ENCODE measurements at places on chromosomes 4 and X. TPM values are rescaled to one million over a fixed set of nuclear protein-coding genes. Genes with fewer than 3 reads are reported as not detected.

GRCh38 chrX:80181079-80181478 lies 166.5 kb downstream of the TBX22 start:
- H3K27me3 ChIP-seq, result no peaks in the 10 kb centered on the region

- H3K4me1 ChIP-seq, result no peaks in the 10 kb centered on the region
- DNase-seq, result no peak
- H3K36me3 ChIP-seq, result no peaks in the 10 kb centered on the region
- no peak overlapping the region for H3K27ac ChIP-seq
These were observed 227.7 kb downstream of the BCOR start for GRCh38 chrX:39869846-39870601.

DCHS2 gene
- total RNA-seq, result 0.15 TPM

GRCh38 chr4:98564852-98565251 lies 93.6 kb downstream of the TSPAN5 start:
- H3K27ac ChIP-seq, result no peak overlapping the region
- no peaks in the 10 kb centered on the region for H3K4me1 ChIP-seq
- no peaks in the 10 kb centered on the region for H3K27me3 ChIP-seq
- no peak overlapping the region for H3K4me3 ChIP-seq
- no peaks in the 10 kb centered on the region for H3K36me3 ChIP-seq

- no peaks in the 10 kb centered on the region for H3K27me3 ChIP-seq
- H3K27ac ChIP-seq, result no peak overlapping the region
- DNase-seq, result no peak
- H3K36me3 ChIP-seq, result no peaks in the 10 kb centered on the region
- H3K4me1 ChIP-seq, result no peaks in the 10 kb centered on the region
- H3K4me3 ChIP-seq, result no peak overlapping the region
These were observed 191.1 kb upstream of the ANXA3 start for GRCh38 chr4:78360466-78360865.

DNA sequence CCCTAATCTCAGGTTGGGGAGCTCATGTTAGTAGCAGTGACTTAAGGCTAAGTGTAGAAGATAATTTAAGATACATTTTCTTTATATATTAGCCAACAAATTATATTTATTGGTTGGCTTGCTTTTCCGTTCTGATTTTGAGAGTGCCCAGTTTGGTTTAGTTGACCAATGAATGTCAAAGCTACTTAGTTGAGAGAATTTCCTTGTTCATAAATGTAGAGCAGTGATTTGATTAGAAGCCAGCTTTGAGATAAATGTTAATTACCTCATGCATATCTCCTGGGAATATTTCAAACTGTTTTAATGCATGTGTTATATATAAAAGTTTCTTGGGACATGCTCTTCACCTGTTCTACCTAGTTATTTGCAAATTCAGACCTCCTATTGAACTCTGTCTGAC lies 44.3 kb downstream of the SPATA18 start:
- H3K36me3 ChIP-seq, result no peaks in the 10 kb centered on the region
- DNase-seq, result no peak
- no peak overlapping the region for H3K4me3 ChIP-seq
- H3K27me3 ChIP-seq, result no peaks in the 10 kb centered on the region

GRCh38 chr4:126838941-126839679 lies 793.6 kb upstream of the INTU start:
- no peak overlapping the region for H3K27ac ChIP-seq
- H3K36me3 ChIP-seq, result no peaks in the 10 kb centered on the region
- no peak overlapping the region for H3K4me3 ChIP-seq
- no peak for DNase-seq
- no peaks in the 10 kb centered on the region for H3K4me1 ChIP-seq
- no peaks in the 10 kb centered on the region for H3K27me3 ChIP-seq

- no peaks in the 10 kb centered on the region for H3K27me3 ChIP-seq
- H3K4me3 ChIP-seq, result no peak overlapping the region
- no peak for DNase-seq
- H3K4me1 ChIP-seq, result peaks cover 11% of the 10 kb centered on the region
- H3K36me3 ChIP-seq, result no peaks in the 10 kb centered on the region
- H3K27ac ChIP-seq, result no peak overlapping the region
These were observed 23.7 kb upstream of the CLDN34 start for GRCh38 chrX:9943420-9943819.

RNF113A gene
- total RNA-seq, result 24.2 TPM

DNA sequence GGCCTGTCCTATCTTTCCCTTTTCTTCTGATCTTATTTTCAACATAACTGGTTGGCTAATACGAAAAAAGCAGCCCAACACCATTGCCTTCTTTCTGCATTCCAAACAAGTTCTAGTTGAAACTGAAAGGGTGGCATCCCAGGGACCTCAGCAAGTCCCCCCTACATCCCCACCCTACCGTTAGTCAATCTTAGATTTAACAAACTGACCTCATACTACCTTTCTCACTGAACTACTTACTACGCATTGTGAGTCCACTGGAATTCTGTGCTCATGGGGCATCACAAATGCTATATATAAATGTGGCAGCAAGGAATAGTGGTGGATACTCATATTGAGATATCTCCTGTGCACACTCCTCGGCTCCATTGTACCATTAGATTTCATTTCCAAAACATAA lies 33.1 kb upstream of the FGF5 start:
- no peaks in the 10 kb centered on the region for H3K36me3 ChIP-seq
- H3K27me3 ChIP-seq, result no peaks in the 10 kb centered on the region
- H3K4me1 ChIP-seq, result no peaks in the 10 kb centered on the region
- no peak overlapping the region for H3K4me3 ChIP-seq
- DNase-seq, result no peak

JADE3 gene
- 10.9 TPM for total RNA-seq

- H3K27me3 ChIP-seq, result no peaks in the 10 kb centered on the region
- peak; percentile 59 for DNase-seq
- H3K36me3 ChIP-seq, result no peaks in the 10 kb centered on the region
- H3K27ac ChIP-seq, result no peak overlapping the region
- peak overlapping the region; percentile 61 for H3K4me3 ChIP-seq
- H3K4me1 ChIP-seq, result peaks cover 6% of the 10 kb centered on the region
These were observed 20.5 kb downstream of the TRIM61 start for GRCh38 chr4:164956766-164957643.

DNA sequence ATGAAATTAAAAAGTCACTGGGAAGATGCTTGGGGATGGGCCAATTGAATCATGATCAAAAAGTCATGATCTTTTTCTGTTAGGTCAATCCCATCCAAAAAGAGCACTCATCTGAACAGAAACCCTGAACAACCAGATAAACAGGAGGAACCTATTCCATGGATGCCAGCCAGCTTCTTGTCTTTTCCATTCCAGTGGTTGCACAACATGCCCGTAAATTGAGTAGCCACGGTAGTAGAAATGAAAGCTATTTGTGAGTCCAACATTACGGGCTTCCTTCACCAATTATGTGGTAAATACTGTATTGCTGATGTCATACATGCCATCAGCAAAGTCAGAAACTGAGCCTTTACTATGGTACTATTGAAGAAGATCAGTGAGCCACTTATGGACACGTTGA lies 982.4 kb upstream of the HS3ST1 start:
- no peaks in the 10 kb centered on the region for H3K27me3 ChIP-seq
- DNase-seq, result no peak
- no peaks in the 10 kb centered on the region for H3K36me3 ChIP-seq
- no peak overlapping the region for H3K27ac ChIP-seq
- no peaks in the 10 kb centered on the region for H3K4me1 ChIP-seq

GRCh38 chr4:129561886-129562671 lies 466.1 kb downstream of the C4orf33 start:
- no peaks in the 10 kb centered on the region for H3K4me1 ChIP-seq
- no peaks in the 10 kb centered on the region for H3K27me3 ChIP-seq
- H3K36me3 ChIP-seq, result no peaks in the 10 kb centered on the region
- no peak overlapping the region for H3K4me3 ChIP-seq

DNA sequence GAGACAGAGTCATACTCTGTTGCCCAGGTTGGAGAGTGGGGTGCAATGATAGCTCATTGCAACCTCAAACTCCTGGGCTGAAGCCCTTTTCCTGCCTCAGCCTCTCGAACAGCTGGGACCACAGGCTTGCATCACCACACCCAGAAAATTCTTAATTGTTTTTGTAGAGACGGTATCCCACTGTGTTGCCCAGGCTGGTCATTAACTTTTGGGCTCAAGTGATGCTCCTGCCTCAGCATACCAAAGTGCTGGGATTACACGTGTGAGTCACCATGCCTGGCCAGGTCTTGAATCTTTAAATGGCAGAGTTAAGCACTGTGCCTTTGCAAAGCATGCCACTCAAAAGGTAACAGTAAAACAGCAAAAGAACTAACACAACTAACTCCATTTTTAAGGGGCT lies 28.6 kb upstream of the BBS12 start:
- no peaks in the 10 kb centered on the region for H3K36me3 ChIP-seq
- no peaks in the 10 kb centered on the region for H3K4me1 ChIP-seq
- no peak overlapping the region for H3K27ac ChIP-seq
- no peaks in the 10 kb centered on the region for H3K27me3 ChIP-seq
- DNase-seq, result no peak
- no peak overlapping the region for H3K4me3 ChIP-seq

GRCh38 chr4:110108422-110108821 lies 90.0 kb downstream of the ELOVL6 start:
- no peaks in the 10 kb centered on the region for H3K27me3 ChIP-seq
- no peak for DNase-seq
- H3K27ac ChIP-seq, result peak overlapping the region; percentile 93
- no peaks in the 10 kb centered on the region for H3K36me3 ChIP-seq

GRCh38 chr4:17092736-17093437 lies 194.4 kb upstream of the LDB2 start:
- no peak overlapping the region for H3K27ac ChIP-seq
- no peaks in the 10 kb centered on the region for H3K4me1 ChIP-seq
- DNase-seq, result no peak

- H3K36me3 ChIP-seq, result no peaks in the 10 kb centered on the region
- no peak overlapping the region for H3K27ac ChIP-seq
- H3K27me3 ChIP-seq, result no peaks in the 10 kb centered on the region
- no peaks in the 10 kb centered on the region for H3K4me1 ChIP-seq
- DNase-seq, result peak; percentile 56
- H3K4me3 ChIP-seq, result no peak overlapping the region
These were observed 6.7 kb upstream of the ERCC6L start for GRCh38 chrX:72245461-72246089.

- H3K36me3 ChIP-seq, result no peaks in the 10 kb centered on the region
- no peaks in the 10 kb centered on the region for H3K27me3 ChIP-seq
- no peak for DNase-seq
- H3K4me1 ChIP-seq, result no peaks in the 10 kb centered on the region
- no peak overlapping the region for H3K27ac ChIP-seq
These were observed 31.6 kb downstream of the CDKL5 start for GRCh38 chrX:18457000-18457399.
